ENCODE measurements at places on chromosomes 3 and 15.

- DNase-seq = peak; percentile 56
Observed at GRCh38 chr15:59553879-59554735, 57.5 kb upstream of the GCNT3 start.

- peak; percentile 29 for DNase-seq
Observed at GRCh38 chr3:117630885-117631284, 921.3 kb downstream of the TUSC7 start.

- no peak for DNase-seq
Observed at GRCh38 chr3:48125013-48125705, 63.1 kb downstream of the CDC25A start.

DNA sequence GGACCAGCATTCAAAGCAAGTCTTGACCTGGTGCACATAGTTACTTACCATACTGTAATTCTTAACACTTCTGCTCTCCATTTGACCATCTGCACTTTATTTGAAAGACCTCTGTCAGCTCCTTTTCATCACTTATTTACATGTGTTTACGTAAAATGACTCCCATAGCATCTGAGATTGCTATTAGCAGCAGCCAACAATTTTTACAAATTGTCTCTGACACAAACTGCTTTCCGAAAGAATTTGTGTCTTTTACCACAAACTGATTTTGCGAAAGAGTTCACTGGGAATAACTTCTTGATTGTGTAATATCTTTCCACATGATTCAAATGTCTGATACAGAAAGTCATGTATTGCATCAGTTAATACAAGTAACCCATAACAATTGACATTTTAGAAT, 144.1 kb upstream of the PEX5L start:
- DNase-seq = no peak

DNA sequence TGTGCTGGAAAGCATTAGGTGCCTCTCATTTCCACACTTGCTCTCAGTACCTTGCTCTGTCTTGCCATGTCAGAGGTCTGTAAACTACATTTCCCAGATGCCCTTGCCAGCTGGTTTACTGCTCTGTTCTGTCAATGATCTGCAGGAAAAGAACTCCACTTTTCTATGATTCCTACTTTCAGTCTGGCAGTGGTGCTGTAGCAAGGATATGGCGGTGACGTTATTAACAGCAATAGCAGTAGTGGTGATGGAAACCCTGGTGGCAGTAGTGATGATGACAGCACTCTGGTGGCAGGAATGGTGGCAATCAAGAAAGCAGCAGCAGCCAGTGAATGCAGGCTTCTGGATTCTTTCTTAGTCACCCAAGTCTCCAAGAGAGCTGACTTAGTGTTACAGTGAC, 665.2 kb downstream of the DIPK2A start:
- DNase-seq = no peak

DNA sequence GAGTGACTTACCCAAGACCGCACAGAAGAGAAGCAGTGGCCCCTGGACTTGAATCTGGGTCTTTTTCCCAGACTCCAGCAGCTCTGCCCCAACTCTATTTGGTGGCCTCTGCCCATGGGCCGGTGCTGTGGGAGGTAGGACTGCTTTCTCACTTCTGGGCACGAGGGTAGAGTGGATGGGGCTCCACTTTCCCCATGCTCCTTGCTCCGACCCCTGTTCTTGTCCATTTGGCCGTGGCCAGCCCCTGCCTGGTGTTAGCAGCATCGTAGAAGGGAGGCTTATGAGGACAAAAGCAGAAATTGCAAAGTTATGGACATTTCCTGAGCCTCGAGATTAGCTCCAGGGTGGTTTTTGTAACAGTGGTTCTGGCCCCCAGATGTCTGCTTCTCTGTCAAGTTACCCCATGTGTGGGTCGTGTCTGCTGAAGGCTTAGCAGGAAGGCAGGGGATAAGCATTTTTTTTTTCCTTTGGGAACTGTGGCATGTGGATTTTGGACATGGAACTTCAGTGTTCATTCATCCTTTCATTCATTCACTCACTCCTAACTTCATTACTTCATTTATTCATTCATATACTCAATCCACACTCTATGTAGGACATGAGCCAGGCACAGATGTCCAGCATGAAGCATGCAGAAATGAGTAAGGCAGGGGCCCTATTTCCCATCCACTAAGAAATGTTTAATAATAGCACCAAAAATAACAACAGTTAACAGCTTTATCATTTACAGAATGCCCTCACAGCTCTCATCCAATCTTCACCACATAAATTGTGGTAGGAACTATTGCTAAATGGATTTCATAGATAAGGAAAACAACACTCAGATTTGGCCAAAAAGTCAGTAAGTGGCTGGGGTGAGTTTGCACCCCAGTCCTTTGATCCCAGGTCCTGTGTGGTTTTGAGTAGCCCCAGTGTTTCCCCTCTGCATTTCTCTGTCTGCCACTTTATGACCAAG, 180.5 kb downstream of the OPA1 start:
- DNase-seq = no peak

DNA sequence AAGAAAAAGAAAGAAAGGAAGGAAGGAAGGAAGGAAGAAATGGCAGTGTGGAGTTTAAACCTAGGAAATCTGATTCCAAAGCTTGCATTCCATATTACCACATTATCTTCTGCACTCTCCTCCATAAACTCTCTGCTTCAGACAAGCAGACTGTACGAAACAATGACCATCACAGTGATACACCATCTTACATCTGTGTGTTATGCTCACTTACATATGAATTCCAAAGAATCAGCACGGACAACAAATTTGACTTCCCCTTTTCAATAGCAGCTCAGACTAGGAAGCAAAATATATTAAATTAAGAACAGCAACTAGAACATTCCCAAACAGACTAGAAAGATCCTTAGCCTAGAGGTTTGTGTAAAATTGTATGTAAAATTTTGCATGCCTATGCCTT, 18.0 kb upstream of the PPM1L start:
- no peak for DNase-seq

DNA sequence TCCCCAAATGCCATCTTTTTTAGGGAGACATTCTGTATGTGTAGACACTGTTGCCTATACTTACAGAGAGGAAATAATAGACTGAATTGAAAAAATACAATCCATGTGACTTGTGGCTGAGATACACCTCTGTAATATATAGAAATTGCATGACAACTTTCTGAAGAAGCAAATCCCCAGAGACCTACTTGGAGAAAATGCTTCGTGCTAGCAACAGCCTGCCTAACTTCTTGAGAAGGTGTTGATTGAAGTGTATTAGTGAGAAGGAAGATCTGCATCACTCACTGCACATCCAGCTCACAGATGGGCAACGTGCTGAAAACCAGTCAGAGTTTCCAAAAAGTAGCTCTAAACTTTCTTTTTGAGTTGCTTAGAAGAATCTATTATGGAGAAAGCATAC, 404.1 kb downstream of the EPHB1 start:
- no peak for DNase-seq

DNA sequence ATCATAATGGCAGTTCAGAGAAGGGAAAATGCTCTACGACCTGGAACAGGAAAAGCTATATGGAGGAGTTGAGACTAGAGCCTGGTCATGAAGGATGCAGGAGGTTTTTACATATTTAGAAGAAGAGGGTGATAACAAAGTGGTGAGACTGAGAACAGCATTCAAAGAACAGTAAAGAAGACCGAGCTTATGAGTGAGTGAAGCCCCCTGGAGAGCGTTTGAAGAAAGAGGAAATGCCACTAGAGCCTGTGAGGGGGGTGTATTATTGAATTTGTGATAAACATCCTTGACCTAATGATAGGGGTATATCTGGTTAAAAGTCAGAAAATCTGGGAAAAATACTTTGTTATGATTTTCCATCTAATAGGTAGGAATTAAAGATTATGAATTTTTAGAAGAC, 4.2 kb downstream of the PARP9 start:
- DNase-seq = no peak

GRCh38 chr15:76795217-76795616, 109.9 kb downstream of the SCAPER start:
- no peak for DNase-seq

DNA sequence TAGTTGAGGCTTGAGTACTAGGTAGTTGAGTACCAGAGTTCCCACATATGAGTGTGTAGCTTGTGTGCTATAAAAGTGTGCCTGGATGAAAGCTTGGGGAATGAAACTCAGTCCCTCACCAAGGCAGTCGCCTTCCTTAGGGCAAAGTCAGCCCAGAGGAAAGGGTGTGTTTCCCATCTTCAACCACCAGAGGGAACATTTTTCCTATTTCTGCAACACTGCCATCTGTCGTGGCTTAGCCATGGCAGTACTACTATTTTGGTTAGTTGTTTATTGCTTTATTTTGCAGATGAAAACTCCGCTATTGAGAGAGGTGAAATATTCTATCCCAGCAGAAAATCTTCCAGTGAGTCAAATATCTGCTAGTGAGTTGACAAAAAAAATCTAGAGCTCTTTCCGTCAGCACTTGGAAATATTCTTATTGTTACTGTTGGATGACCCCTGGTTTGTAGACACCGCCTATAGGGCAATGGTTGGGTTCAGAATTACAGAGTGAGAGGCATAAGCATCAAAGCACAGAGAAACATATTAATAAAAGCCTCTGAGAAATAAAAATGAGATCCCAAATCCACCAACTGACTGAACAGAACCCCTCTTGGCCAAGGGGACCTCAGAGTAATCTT, 239.9 kb downstream of the CPNE4 start:
- DNase-seq = peak; percentile 45

DNA sequence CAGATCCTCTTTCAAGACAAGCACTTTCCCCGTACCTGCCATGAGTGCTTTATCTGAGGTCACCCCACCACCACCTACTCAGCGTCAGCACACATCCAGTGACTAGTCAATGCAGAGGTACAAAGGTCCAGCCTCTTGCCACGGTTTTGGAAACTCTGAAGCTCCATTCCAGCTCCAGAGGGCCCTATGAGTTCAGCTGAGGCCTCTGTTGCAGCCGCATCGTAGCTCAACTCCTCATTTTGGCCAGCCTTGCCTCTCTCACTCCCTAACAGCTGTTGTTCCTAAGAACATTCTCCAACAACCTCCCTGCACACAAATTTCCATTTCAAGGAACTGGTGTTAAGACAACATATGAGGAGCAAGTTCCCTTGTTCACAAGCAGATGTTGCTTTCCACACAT, 405.1 kb upstream of the PROK2 start:
- no peak for DNase-seq

GRCh38 chr3:24359645-24360462, 134.8 kb downstream of the THRB start:
- DNase-seq = no peak

DNA sequence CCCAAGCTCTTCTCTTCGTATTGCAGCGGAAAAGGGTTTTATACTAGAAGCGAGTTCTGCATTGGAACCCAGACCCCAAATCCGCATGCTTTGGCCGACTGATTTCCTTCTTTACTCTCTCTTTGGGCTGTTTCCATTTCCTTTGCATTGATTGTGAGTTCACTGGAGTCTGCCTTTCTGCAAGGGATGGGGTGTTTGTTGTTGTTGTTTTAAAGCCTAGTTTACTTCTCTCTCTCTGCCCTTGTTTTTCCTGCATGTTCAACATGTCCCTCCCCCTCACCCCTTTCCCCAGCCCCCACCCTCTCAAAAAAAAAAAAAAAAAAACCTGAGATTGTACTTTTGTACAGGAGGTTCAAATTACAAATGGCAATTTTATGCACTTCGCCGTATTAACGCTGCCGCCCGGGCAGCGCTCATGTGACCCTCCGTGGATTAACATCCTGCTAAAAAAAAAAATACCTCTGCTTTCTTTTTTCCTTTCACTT, 2.2 kb downstream of the NR2F2 start:
- DNase-seq = no peak

Measured in DMS153 (cell line).